ENCODE measurements at places on chromosomes 6 and 20.
A peak's percentile ranks its signal among the peaks of the same experiment; 100 is the strongest.

DNA sequence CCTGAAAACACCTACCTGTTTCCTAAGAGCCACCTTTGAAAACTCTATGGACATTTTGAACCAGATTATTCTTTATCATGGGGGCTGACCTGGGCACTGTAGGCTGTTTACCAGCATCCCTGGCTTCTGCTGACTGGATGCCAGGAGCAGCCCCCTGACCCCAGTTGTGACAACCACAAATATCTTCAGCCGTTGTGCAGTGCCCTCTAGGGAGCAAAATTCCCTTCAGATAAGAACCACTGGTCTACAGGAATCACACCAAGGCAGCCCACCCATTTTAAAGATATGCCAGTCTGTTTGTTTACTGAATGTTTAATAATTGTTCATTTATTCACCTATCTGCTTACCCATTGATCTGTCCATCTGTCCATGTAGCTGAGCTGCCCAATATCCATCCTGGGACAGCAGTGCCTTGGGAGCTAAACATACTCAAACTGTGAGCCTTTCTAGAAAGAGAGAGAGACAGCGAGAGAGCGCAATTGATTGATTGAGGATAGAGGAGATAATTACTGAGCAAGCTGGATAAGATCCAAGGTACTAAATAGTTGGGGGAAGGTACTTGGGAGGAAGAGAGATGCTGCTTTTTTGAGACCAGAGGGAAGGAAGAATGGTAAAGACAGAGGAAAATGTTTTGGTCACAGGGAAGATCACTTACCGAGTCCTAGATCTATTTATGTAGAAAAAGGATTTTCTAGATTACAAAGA is 276.8 kb downstream of the NRN1 start:
- DNase-seq: no peak

DNA sequence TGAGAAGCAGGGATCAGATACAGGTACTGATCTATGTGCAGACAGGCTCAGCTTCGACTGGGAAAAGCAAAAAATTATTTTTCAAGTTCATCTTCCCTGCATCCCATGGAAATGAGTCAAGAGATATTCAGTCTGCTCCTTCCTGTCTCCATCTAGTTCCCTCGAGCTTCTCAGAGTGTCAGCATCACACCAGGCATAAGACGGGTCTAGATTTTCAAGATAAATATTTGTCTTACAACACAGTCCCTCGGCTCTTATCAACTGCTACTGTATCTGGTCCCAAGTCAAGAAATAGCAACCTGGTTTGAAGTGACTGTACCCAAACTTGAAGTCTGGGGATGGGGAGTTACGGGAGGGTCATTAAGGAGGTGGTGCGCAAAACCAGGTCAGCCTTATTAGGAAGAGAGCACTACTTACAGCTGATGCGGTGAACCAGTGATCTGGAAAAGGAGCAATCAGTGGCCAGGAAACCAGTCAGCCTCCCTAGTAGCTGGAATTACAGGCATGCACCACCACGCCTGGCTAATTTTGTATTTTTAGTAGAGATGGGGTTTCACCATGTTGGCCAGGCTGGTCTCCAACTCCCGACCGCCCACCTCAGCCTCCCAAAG is 29.7 kb downstream of the ZMYND8 start:
- peak; percentile 21 for DNase-seq

DNA sequence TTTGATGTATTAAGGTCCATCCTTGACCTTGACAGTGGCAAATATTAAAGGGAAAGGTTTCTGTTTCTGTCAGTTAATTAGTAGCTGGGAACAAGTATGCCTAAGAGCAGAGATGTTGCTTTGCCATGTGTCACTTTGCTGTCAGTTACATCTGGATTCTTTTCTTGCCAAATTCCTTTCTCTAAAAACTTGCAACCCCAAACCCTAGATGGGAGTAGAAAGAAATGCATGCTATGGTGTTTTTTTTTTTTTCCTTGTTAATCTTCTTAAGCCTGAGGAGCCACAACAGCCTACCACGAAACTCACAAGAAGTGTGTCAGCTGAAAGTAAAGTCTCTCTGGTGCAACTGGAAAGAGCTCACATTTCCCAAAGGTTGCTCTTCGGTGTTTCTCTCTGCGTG is 18.0 kb upstream of the CLDN20 start:
- DNase-seq: no peak

- DNase-seq: no peak
Measured at GRCh38 chr6:143323729-143324470, 126.6 kb downstream of the ADAT2 start.
